ENCODE measurements at places on chromosomes 5 and 9.

DNA sequence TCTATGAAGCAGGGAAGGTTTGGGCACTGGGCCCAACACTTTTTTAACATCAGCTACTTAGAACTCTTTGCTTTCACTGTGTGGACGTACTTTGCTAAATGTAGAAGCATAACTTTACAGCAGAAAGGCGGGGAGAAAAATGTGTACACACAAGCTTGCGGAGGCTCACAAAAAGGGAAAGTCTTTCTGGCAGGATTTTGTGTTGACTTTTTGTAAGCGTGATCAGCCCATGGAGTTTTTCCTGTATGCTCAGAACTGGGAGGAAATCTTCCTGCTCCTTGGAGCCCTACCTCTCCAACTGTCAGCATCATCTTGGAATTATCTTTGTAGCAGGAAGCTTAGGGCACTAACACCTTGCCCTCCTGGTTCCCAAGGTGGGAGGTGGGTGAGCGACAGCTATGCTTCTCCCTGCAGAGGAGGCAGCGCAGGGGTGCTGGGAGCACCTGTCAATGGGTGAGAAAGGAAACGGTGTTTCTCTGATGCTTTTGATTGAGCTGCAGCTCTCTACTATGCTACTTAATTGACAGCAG lies 321.9 kb downstream of the GADD45G start:
- no peak for DNase-seq

DNA sequence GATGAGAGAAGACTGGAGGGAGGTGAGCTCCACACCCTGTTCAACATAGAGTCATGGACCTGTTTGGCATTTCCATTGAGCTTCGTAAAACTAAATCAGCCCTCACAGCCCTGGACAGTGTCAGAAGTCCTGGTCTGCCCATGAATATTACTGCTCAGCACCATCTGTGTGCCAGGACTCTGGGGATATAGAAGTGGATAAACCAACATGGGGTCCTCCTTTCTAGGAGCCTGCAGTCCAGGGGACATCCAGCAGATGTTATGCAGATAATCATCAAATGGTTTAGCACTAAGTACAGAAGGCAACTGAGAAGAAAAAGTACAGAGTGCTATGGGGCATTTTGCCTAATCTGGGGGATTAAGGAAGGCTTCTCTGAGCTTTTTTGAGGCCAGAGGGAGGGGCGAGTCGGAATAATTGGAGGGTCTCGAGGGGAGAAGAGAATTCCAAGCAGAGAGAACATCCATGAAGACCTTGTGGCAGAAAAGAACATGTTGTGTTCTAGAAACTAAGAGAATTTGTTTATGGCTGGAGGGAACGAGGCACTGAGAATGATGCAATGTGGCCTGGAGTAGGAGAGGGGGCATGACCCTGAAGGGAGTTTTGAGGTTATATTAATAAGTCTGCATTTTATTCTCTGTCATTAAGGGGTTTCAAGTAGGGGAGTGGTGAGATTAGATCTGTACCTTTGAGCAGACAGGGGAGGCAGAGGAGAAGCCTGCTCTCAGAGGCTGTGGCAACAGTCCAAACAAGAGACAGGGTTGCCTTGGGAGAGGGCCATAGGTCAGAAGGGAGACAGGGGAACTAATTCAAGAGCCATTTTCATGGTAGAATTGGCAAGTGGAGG lies 63.5 kb upstream of the SLC2A8 start:
- no peak for DNase-seq

DNA sequence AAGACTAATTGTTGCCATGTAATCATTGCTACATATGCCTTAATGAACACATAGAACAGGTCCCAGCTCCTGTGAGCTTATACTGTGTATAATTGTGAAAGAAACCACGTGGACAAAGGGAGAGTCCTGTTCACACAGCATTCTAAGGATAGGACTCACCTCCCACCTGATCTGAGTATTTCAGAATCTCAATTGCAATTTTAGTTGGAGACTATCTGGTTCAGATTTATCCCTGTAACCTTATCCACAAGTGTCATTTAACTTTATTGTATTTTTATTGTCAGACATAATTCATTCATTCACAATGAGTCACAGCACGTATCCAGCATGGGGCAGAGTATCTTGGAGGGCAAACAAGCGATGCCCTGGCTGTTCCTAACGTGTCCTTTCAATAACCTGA lies 448.3 kb downstream of the NTRK2 start:
- DNase-seq, result no peak

DNA sequence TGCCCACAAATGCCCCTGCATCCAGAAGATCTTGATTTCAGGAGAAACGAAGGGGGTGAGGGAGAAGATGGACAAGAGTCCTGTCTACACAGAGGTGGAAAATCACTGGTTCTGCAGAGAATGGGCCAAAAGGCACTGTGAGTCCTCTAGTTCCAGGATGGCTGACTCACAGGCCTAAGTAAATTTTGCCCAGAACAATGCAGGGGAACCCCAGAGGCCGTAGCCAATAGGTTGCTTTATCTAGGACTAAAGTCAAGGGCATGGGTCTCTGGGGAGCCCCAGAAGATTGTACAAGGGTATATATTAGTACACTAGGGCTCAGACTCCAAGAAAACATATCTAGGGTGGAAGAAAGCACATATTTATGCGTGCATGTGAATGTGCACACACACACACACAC lies 98.0 kb downstream of the SLIT3 start:
- no peak for DNase-seq

GRCh38 chr9:32596096-32596865 lies 23.3 kb upstream of the NDUFB6 start:
- no peak for DNase-seq

DNA sequence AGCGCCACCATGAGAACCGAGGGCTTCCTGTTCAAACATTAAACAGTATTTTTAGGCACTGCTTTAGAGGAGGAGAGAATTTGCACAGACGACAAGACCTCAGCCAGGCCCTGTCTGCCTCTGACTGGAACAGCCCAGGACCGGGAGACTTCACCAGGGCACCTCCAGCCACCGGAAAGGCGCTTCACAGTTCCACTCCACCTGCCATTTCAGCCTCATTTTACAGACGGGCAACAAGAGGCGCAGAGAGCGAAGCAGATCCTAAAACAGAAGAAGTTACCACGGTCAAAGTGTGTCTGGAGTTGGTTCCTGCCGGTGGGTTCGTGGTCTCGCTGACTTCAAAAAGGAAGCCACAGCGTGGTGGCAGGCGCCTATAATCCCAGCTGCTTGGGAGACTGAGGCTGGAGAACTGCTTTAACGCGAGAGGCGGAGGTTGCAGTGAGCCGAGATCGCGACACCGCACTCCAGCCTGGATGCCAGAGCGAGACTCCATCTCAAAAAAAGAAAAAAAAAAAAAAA lies 28.4 kb downstream of the COL23A1 start:
- DNase-seq, result no peak

GRCh38 chr5:56123531-56124243 lies 109.4 kb downstream of the ANKRD55 start:
- peak; percentile 82 for DNase-seq

DNA sequence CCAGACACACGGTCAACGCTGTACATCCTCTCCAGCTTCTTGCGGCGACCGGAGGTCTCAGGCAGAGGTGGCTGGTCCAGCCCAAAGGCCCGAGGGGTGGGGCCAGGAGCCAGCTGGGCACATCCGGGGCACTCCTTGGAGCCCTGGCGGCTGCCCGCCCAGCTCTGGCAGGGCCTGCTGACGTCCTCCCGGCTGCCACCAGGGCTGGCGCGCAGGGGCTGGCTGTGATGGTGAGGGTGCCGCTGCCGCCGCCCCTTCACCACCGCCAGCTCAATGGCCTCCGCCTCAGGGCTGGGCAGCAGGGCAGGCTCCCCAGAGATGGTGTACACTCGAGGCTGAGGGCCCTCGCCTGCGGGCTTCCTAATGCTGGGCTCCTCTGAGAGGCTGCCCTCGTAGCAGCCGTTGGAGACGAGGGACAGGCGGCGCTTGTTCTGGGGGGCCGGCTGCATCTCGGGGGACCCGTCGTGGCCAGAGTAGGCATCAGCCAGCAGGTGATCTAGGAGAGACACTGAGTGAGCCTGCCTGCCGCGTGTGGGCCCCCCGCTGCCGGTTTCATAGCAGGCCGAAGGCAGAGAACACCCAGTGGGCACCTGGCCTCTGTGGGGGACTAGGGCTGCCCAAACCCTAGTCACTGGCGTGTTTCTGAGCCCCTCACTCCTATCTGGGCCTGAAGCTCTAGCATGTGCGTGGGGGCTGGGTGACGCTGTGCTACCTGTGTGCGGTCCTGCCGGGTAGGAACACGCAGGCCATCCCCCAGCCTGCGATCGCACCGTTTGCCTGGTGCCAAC lies 1.5 kb downstream of the NSMF start:
- DNase-seq, result no peak

GRCh38 chr5:89289604-89290003 lies 406.6 kb upstream of the MEF2C start:
- no peak for DNase-seq

DNA sequence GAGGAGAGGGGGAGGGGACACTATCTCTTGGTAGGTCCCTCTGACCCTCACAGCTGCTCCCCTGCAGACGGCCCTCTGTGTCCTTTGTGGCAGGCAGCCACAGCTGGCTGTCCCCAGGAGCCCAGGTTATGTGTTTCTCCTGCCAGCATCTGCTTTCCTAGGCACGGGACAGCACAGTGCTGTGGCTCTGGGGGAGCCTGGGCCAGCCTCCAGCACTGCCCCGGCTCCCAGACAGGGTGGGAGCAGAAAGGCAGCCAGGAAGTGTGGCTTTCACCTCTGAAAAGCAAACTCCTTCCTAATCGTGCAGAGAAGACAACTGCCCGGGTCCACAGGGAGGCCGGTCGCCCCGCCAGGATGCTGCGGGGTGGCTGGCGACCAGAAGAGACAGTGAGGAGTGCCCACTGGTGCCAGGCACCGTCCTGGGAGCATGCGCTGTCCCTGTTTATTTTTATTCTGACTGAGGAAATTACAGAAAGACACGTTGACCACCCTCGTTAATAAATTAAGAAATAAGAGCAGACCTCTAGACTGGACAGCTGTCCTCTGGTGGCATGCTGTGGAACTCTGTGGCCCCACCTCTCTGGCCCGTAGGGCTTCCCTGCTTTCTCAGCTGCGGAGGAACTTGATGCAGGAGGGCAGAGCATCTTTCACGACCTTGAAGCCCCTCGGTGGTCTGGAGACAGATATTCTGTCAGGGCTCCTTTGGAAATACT lies 240.3 kb downstream of the FANCC start:
- DNase-seq, result no peak

- no peak for DNase-seq
Observed at GRCh38 chr5:38666668-38667498, 110.4 kb upstream of the LIFR start.

DNA sequence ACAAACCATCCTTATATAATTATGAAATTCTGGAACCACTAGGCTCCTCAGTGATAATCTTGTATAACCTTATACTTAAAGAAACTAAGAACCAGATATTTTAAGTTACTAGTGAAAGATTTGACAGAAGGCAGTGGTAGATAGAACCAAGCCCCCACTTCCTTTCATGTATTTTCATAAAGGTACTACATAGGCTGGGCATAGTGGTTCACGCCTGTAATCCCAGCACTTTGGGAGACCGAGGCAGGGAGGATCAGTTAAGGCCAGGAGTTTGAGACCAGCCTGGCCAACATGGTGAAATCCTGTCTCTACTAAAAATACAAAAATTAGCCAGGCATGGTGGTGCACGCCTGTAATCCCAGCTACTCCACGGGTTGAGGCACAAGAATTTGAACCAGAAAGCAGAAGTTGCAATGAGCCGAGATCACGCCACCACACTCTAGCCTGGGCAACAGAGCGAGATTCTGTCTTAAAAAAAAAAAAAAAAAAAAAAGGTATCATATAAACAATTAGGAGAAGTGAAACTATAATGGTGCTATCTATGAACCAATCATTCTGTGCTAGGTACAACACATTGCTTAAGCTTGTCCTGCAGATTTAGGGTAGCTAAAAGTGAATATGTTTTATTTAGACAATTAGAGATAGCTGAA lies 27.9 kb upstream of the DTWD2 start:
- no peak for DNase-seq

- DNase-seq, result no peak
Observed at GRCh38 chr5:120016717-120017382, 387.5 kb downstream of the FAM170A start.

GRCh38 chr5:171957591-171958251 lies 48.7 kb downstream of the FBXW11 start:
- no peak for DNase-seq

GRCh38 chr5:76475385-76475784 lies 72.3 kb downstream of the IQGAP2 start:
- DNase-seq, result no peak

- DNase-seq, result no peak
Observed at GRCh38 chr9:113461943-113462342, 1.6 kb upstream of the RGS3 start.

- DNase-seq, result no peak
Observed at GRCh38 chr5:51657340-51658240, 274.3 kb downstream of the ISL1 start.

GRCh38 chr5:39657943-39658342 lies 233.2 kb upstream of the DAB2 start:
- DNase-seq, result no peak

GRCh38 chr9:75992482-75993206 lies 102.2 kb downstream of the PCSK5 start:
- no peak for DNase-seq

DNA sequence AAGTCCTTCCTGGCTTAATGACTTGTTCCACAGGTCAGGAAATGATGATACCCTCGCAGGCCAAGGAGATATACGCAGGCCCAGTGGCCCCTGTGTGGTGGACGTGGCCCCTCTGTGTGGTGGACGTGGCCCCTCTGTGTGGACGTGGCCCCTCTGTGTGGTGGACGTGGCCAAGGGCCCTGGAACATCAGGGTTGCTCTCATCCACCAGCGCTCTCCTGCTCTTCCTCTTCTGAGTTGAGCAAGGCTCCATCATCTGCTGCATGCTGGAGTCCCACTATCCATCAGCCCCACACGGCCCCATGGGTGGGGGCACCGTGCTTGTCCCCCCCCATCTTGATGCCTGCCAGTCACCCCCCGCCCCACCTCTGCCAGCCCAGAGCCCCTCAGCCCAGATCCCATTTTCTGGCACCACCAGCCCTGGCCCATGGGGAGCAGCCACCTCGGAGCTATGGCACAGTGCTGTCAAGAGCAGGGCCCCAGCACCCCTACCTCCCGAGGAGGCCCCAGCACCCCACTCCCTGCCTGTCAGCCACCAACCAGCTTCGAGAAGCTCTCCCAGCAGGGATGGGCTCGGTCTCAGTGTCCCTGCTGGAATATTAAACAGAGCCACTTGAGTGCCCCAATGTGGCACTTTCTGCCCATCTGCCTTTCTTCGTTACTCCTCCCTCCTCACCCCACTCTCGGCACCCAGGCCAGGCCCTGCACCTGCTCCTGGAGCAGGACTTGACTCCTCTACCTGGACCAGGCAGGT lies 8.1 kb downstream of the LRRC14B start:
- no peak for DNase-seq

GRCh38 chr9:14084867-14085266 lies 229.1 kb downstream of the NFIB start:
- DNase-seq, result no peak

Measured in hematopoietic multipotent progenitor cell treated with erythropoietin and hydrocortisone succinate and interleukin-3 and kit ligand, for 15 days (in vitro differentiated cells).